ENCODE measurements at places on chromosomes 5 and 9.

- DNase-seq, result no peak
Measured at GRCh38 chr9:14993901-14994554, 83.8 kb upstream of the FREM1 start.

- DNase-seq, result no peak
Measured at GRCh38 chr5:139733698-139734538, 61.7 kb upstream of the PSD2 start.

GRCh38 chr5:170173227-170173626 lies 59.6 kb upstream of the C5orf58 start:
- no peak for DNase-seq

GRCh38 chr9:124618476-124618875 lies 111.3 kb upstream of the NR5A1 start:
- DNase-seq, result no peak

DNA sequence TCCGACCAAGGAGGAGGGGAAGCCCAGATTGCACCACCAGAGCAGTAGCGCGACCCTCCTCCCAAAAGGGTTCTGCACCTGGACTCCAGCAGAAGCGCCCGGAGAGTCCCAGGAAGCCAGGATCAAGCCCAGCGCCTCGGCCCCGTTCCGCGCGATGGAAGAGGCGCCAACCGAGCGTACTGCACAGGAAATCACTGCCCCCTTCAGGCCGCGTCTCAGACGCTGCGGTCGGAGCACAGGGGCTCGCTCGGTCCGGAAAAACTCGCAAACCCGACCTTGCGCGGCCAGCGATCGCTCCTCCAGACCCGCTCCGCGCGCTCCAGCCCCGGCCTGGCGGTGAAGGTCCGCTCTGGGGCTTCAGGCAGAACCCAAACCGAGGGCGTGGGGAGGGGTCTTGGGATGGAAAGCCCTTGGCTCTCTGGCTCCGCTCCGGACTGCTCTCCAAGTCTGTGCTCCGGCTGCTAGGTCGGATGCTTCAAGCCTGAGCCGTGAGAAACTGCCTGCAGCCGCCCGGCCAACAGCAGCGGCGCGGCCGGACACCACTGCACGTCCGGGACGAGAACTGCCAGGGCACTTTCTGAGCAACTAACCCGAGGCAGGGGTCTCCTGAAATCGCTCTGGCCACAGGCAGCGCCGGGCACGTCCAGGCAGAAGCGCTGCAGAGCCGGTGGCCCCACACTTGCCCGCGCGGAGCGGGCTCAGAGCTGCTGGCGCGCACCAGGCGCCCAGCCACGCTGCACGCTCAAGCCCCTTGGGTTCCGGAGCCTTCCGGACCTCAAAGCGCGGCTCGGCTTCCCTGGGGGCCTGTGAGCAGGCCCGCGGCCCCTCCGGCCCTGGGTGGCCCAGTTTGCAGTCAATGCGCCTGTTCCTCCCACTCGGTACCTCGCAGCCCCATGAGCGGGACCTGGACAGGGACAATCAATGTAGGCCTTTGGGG lies 1.3 kb downstream of the GABBR2 start:
- DNase-seq, result no peak

DNA sequence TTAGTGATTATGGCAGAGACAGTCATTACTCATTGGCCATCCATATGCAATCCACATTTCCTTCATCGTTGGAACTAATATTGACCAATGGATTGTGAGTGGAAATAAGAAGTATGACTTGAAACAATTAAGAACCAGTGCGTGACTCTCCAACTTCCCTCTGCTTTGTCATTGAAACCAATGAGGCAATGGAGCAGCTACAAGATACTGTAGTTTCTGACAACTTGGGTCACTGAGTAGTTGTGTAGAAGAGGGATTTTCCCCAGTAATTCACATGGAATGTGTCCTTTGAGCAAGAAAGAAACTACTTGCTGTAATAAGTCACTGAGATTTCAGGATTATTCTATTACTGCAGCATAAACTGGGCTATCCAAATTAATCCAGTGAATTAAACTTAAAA lies 785.3 kb upstream of the RIOK2 start:
- DNase-seq, result no peak

GRCh38 chr9:2764353-2764752 lies 47.0 kb downstream of the KCNV2 start:
- no peak for DNase-seq

- peak; percentile 69 for DNase-seq
Measured at GRCh38 chr5:73201547-73202513, 28.8 kb downstream of the TMEM174 start.

- DNase-seq, result no peak
Measured at GRCh38 chr5:113823696-113824095, 310.2 kb downstream of the YTHDC2 start.

GRCh38 chr5:73558950-73559349 lies 6.5 kb downstream of the ANKRA2 start:
- DNase-seq, result no peak

GRCh38 chr9:13209498-13209897 lies 70.0 kb downstream of the MPDZ start:
- no peak for DNase-seq

- DNase-seq, result no peak
Measured at GRCh38 chr9:89778100-89779090, 173.6 kb downstream of the GADD45G start.

DNA sequence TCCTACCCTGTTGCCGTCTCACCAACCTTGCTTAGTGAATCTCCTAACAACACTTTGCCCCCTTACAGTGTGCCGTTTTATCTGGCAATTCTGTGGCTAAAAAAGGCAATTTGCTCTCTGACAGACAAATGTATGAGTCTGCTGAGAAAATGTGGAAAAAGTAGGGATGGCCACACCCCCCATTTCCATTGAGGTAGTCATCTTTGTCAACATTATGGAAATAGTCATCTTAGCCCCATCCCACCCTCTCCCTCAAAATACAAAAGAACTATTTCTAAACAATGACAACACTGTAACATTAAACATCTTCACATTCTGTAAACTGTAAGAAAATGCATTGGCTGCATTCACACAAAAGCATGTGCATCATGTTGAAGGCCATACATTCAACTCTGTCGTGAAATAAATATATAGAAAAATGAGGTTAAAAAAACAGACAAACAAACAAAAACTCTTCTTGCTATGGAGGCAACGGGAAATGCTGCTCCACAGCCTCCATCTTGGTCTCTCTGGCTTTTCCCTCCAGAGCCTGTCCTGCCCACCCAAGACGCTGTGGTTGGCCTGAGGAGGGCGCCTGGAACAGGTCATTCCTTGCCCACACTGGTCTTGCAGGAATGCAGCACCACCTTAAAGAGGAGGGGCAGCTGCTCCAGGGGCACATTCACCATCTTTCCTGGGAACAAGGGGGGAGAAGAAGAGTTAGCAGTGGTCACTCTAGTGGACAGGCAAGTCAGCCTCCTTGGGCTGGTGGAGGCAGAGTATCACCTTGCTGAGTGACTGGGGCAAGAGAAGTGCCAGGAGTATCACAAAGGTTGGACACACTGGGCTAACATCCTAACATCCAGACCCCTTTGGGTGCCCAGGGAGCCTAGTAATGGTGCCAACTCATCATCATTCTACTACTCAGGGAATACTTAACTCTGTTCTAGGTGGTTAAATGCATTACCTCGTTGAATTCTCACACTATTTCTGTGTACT lies 15.2 kb upstream of the NR5A1 start:
- DNase-seq, result no peak

- DNase-seq, result no peak
Measured at GRCh38 chr5:167898361-167899042, 392.9 kb upstream of the WWC1 start.

GRCh38 chr9:2663461-2664173 lies 42.0 kb downstream of the VLDLR start:
- DNase-seq, result no peak

DNA sequence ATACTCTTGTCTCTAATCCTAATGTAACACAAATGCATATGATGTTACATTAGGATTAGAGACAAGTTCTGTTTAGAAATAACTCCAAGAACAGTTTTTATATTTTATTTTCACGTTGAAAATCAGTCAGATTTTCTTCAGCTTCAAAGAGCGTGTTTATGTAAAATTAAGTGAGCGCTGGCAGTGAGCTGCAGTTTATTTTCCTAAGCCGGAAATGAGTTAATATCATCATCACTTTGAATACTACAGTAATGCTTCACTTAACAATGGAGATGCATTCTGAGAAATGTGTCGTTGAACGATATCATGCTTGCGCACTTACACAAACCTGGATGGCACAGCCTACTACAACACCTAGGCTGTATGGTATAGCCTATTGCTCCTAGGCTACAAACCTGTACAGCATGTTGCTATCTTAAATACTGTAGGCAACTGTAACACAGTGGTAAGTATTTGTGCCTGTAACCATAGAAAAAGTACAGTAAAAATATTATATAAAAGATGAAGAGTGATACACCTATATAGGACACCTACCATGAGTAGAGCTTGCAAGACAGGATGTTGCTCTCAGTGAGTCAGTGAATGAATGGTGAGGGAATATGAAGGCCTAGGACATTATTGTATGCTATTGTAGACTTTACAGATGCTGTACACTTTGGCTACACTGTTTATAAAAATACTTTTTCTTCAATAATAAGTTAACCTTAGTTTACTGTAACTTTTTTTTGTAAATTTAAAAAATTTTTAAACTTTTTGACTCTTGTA lies 65.9 kb upstream of the C5orf46 start:
- DNase-seq, result no peak

- DNase-seq, result no peak
Measured at GRCh38 chr5:113548396-113548795, 34.9 kb downstream of the YTHDC2 start.

DNA sequence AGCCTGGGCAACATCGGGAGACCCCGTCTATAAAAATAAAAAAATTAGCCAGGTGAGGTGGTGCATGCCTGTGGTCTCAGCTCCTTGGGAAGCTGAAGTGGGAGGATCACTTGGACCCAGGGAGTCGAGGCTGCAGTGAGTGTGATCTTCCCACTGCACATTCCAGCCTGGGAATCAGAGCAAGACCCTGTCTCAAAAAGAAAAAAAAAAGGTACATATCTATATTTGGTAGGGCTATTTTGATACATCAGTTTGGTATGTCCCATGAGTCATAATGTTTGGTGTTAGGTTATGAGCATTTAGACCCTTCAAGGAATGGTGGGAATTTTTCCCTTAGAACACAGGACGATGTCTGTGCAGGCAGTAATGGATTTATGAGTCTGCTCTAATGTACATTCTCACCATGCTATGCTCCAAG lies 55.3 kb upstream of the POU4F3 start:
- DNase-seq, result no peak

DNA sequence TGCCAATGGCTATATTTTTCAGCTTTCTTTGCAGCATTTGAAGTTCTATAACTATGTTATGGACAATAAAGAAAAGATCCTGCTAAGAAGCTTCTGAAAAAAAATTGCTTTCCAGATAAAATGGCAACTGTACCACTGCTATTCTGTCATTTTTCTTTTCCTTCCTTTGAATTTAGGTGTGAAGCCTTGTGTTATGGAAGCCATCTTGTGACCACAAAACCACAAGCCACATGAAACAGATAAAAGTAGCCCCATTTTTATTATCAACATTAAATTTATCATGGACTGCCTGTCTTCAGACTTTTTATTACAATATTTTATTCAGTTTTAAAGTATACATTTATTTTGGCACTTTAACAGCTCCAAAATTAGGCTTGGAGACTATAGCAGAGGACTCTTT lies 289.9 kb upstream of the ACTBL2 start:
- DNase-seq, result no peak

DNA sequence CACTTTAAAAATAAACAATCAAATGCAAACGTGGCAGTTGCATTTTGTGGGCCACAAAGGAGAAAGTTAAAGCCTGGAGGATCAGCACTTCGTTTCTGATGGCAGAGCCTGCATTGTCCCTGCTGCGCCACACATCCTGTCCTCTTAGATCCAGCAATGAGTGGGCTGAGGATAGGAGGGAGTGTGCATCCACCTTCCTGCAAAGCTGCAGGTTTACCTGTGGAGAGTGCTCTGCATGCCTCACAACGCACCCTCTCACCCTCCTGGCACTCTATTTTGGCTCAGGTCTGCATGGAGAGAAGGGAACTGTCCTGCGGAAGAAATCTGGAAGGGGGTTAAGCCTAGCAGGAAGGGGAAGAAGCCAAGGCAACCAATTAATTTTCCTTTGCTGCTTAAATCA lies 212.2 kb upstream of the SLC24A2 start:
- DNase-seq, result no peak

DNA sequence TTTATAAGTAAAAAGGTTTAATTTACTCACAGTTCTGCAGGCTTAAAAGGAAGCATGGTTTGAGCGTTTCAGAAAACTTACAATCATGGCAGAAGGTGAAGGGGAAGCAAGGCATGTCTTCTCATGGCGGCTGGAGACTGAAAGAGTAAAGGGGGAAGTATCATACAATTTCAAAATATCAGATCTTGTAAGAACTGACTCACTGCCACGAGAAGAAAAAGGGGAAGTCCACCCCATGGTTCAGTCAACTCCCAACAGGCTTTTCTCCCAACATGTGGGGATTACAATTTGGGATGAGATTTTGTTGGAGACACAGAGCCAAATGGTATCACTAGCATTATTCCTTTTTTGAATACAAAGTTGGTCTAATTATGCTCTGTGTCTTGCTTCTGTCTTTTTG lies 627.9 kb upstream of the ST8SIA4 start:
- DNase-seq, result no peak

DNA sequence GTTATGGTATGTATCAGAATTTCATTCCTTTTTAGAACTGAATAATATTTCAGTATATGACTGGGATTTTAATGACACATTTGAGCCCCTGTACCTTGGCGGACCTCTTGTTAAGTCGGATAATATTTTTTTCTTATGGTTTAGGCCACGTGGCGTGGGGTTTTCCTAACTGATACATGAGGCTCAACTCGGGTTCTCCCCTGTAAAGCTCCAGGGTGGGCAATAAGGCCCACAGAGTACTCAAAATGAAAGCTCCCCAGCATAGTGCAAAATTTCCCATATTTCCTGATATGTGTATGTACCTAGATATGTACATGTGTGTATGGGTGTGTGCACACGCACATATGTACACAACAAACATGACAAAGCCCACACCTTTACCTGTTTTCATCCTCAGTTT lies 24.5 kb downstream of the TICAM2 start:
- DNase-seq, result no peak

GRCh38 chr5:95084757-95085156 lies 200.1 kb downstream of the MCTP1 start:
- no peak for DNase-seq

- no peak for DNase-seq
Measured at GRCh38 chr9:100690438-100690837, 112.6 kb downstream of the CAVIN4 start.

- DNase-seq, result no peak
Measured at GRCh38 chr5:180010636-180011035, 60.9 kb downstream of the RNF130 start.

Measured in CD4-positive, alpha-beta T cell treated with Interleukin-6 for 4 hours (primary cell).